Stimulated activated CD4-positive, alpha-beta T cell treated with anti-CD3 and anti-CD28 coated beads, Interleukin-1b, Interleukin-23, amount 100 ng/mL, for 1 hour (primary cell): ENCODE measurements at places on chromosomes 16 and 17.
A peak's percentile ranks its signal among the peaks of the same experiment; 100 is the strongest.

- DNase-seq = no peak
Observed at GRCh38 chr17:6711681-6712057, 1.5 kb downstream of the SLC13A5 start.

DNA sequence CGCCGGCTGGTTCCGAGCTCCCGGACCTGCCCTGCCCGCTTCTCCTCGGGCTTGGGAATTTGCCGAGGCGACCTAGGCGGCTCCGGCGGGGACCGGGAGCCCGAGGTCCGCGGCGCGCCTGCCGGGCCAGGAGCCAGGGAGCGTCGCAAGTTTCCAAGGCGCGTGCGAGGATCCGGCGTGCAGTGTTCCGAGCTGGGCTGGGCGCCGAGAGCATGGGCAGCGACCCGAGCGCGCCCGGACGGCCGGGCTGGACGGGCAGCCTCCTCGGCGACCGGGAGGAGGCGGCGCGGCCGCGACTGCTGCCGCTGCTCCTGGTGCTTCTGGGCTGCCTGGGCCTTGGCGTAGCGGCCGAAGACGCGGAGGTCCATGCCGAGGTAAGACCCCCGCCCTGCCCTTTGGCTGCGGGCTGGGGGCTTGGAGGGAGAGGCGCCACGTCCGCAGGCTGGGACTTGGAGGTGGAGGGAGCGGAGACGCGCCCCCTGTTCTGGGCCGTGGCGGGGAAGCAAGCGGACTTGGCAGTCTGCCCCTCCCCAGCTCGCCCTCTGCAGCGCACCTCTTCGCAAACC lies 668 bp downstream of the MMP15 start:
- no peak for DNase-seq

GRCh38 chr16:51150165-51150887 lies 744 bp downstream of the SALL1 start:
- DNase-seq = no peak

GRCh38 chr17:64185101-64185500 lies 55.2 kb upstream of the ERN1 start:
- no peak for DNase-seq

- DNase-seq = no peak
Observed at GRCh38 chr16:80991792-80992430, 14.8 kb downstream of the CMC2 start.

- DNase-seq = no peak
Observed at GRCh38 chr16:67941469-67942199, 2.3 kb downstream of the LCAT start.

DNA sequence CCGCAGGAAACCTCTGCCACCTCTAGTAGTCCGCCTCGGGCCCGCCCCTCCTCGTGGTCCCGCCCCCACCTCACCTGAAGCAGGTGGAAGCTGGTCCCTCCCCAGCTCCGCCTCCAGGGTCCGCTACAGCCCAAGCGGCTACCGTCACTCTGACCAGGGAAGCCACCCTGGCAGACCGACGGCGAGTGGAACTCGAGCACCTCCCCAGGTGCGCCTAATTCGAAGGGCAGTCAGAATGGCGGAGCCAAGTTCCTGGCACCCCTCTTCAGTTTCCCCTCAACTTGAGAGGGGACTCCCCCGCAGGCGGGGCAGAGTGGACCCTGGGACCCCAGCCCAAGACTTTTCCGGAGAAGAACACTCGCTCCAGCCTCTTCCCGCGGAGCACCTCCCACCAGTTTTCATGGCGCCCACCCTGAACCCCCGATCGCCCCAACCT lies 507 bp downstream of the FHOD1 start:
- peak; percentile 29 for DNase-seq

DNA sequence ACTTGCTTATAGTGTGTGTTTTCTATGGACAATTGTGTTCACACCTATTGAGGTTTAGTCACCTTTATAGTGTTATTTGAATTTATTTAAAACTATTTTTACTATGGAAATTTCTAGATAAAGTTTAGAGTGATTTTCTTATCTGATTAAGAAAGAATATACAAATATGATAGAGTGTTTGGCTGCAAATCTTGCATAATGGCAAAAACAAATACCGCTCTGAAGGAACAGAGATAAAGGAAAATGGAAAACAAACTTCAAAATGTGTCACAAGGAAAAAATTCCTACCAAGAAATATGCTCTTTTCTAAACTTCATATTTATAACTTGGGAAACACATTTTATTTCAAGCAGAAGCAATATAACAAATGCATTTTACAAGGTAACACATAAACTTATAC lies 423.1 kb downstream of the TOX3 start:
- DNase-seq = no peak

DNA sequence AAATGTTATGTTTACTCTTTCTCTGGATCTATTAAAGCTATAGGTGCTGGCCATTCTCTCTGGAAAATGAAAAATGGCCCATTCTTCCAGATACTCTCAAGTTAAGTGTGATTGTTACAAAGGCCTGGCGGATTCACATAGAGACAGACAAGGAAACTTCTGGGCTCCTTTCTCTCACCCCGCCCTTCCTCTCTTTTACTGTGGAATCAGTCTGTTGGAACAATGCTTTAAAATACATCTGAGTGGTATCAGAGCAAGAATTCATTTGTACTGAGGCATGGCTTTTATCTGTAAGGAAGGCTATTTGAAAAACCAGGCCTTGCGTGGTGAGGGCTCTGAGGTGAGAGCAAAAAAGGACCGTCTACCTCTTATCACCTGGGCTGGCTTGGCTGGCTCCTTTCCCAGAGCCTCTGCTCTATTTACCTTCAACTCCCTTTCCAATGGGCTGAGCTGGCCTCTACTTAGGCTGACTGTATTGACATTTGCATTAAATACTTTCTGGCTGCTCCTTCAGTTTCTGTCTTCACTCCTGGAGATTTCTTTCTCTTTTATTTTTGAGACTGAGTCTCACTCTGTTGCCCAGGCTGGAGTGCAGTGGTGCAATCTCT lies 274.0 kb downstream of the PHKB start:
- DNase-seq = no peak

DNA sequence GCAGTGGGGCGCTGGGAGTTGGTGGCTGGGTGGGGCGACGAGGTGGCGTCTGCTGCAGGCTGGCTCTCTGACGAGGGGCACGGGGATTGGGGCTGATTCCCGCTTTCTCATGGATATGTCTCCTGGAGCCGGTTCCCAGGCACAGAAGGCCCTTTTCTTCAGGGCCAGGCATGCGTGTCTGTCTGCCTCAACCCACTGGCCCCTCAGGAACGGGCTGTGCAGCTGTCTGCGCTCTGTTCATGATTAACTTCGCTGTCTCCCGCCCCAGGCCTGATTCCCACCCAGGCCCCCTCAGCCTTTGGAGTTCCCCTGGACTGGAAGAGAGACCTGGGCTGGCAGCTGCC lies 53.1 kb downstream of the RAP1GAP2 start:
- no peak for DNase-seq

DNA sequence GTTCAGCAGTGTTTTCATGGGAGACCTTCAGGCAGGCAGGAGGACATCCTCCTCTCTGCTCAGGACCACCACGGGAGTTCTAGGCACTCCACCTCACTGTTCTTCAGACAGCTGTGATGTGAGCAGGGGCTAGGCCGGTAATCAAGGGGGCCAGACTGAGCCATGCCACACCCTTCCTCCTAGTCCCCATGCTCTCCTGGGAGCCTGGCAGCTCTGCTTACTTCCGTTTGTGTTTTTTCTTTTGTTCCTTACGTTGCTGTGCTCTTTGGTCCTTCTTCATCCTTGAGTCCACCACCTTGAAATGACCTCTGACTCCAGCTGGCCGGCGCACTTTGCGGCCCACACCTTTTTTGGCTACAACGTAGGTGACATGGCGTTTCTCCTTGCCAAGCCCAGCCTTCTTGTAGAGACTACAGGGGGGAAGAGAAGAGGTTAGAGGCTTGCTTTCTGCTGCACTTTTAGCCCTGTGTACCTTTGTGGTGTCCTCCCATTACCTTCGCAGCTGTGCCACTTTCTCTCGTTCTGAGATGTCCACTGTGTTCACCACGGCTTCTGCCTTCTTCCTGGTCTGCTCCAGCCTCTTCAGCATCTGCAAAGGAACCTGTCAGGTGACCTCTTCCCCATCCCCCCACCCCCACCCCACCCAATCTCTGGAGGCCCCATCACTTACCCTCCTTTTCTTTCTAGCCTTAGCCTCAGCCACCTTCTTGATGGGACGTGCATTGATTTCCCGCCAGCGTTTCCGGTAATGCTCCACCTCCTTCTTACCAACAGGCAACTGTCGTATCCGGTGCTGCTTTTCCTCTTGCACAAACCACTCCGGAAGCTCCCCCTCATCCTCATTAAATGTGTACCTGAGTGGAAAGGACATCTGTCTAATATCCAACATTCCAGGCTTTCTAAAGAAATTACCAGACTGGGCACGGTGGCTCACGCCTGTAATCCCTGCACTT lies 7.4 kb upstream of the PSMC5 start:
- no peak for DNase-seq

- no peak for DNase-seq
Observed at GRCh38 chr17:2054262-2054511, 716 bp upstream of the HIC1 start.

GRCh38 chr16:30780549-30780948 lies 6.5 kb downstream of the ZNF629 start:
- no peak for DNase-seq

DNA sequence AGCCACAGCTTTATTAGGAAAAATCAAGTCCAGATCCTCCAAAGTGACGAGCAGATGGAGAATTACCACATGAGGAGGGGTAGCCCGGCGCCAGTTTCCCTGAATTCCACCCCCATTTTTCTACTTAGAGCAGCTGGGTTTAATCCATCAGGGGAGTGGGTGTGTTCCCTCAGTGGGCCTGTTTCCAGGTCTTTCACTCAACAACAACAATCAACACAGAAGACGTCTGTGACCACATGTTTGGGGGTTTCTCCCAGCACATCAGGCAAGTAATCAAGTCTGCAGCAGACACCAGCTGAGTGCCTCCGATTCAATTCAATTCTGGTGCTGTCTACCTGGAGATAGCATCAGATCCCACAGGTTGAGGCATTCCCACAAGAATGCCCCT lies 6.8 kb downstream of the SLC6A2 start:
- DNase-seq = no peak

DNA sequence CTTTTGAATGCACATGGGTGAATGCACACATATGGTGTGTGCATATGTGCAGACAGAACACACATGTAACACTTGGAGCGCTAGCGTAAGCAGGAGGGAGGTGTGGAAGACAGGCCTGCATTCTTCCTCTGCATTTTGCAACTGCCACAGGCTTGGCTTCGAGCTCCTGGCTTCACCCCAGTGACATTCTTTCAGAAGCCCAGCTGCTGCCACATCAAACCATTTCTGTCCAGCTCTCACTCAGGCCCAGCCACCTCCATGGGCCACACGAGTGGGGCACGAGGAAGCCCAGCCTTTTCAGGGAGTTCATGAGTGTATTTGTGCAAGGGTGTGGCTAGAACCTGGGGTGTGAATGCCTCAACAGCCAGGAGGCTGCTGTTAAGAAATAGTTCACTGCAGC lies 18.8 kb downstream of the LGALS3BP start:
- no peak for DNase-seq

- no peak for DNase-seq
Observed at GRCh38 chr17:3009411-3009920, 53.9 kb downstream of the OR1D5 start.

- DNase-seq = no peak
Observed at GRCh38 chr17:40870136-40870535, 3.1 kb upstream of the KRT12 start.

DNA sequence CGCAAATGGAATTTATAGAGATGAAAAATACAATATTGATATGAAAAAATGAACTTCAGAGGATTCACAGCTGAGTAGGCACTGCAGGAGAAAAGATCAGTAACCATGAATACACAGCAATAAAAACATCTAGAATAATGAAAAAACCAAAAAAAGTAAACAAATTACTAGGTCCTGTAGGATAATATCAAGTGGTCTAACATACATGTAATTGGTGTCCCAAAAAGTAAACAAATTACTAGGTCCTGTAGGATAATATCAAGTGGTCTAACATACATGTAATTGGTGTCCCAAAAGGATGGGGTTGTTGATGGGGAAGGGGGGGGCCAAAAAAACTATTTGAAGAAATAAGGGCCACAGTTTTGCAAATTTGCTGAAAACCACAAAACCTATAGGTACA lies 43.4 kb downstream of the ZNF18 start:
- no peak for DNase-seq

DNA sequence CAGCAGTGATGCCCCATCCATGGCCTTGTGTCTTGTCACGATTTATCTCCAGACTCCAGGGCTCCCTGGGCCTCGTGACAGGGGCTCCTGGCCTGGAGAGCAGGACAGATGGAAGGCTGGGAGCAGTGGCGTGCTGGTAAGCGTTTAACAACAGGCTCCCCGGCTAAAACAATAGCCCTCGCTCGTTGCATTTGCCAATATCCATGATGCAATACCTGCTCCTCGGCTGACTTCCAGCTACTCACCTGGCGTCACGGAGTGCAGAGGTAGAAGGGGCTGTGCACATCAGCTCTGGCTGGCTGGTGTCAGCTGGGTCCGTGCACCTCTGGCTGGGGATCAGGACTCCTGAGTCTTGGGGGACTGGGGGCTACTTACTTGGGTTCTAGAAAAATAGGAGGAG lies 1.5 kb upstream of the BICDL2 start:
- DNase-seq = no peak

- DNase-seq = no peak
Observed at GRCh38 chr16:65213866-65214595, 92.2 kb upstream of the CDH11 start.

DNA sequence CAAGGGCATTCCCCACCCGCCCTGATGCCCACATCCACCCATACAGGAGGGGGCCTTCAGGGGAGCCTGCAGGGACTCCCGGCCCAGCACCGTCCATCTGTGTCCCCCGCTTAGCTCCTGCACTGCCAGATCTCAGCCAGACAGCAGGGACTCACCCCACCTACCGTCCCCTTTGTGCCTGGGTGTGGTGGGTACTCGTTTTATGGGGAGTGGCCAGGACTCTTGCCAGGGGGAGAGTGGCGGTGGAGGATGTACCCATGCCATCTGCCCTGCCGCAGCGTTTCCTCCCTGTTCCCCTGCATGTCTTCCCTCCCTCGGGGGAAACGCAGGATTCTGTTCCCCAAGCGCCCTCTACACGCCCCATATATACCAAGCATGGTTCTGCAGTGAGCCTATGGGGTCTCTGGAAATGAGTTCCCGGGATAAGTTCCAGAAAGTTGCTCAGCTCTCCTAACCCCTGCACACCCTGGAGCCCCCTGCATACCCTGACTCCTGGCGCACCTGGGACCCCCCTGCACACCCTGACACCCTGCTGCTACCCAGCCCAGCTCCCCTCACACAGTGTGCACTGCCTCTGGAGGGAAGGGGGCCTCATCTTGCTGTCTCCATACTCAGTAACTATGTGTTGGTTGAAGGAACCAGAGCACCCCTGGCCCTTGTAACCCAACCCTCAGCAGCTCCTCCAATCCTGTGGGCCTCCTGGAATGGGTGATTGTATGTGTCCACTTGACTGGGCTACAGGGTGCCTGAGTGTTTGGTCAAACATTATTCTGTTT lies 4.2 kb upstream of the MAFG start:
- DNase-seq = no peak
